ENCODE measurements at places on chromosomes 4 and X.

GRCh38 chr4:86511590-86511989 lies 82.5 kb upstream of the PTPN13 start:
- DNase-seq: no peak

DNA sequence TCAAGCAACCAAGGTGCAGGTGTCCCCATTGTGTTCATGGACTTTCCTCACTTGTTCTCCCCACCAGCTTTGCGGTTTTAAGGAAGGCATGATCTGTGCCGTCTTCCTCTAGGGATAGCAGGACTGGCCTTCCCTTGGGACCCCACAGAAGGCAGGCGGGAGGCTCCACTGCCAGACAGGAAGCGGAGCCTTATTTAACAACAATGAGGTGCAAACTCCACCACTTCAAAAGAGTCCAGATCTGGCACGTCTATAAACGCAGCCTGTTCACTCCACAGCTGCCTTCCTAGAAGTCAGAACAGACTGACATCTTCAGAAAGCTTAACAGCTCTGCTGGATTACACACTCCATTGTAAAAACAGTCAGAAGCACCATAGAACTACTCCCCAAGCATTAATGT lies 1.7 kb upstream of the GPR143 start:
- no peak for DNase-seq

DNA sequence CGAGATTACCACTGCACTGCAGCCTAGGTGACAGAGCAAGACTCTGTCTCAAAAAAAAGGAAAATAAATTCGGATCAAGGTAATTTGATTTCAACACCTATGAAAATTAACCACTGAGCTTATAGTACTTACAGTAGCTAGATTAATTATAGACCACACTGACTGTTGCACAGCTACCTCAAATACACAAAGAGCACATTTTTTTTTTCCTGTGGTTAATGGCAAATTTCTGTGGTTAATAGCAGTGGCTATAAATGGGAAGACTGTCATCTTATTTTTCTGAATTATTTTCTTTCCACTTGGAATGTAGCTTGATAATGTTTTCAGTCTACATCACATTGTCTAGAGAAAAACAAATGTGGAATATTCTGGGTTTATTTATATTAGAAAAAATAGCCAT lies 1661.6 kb upstream of the PCDH7 start:
- no peak for DNase-seq

- DNase-seq: no peak
Measured at GRCh38 chr4:20532116-20532790, 168.0 kb upstream of the PACRGL start.

DNA sequence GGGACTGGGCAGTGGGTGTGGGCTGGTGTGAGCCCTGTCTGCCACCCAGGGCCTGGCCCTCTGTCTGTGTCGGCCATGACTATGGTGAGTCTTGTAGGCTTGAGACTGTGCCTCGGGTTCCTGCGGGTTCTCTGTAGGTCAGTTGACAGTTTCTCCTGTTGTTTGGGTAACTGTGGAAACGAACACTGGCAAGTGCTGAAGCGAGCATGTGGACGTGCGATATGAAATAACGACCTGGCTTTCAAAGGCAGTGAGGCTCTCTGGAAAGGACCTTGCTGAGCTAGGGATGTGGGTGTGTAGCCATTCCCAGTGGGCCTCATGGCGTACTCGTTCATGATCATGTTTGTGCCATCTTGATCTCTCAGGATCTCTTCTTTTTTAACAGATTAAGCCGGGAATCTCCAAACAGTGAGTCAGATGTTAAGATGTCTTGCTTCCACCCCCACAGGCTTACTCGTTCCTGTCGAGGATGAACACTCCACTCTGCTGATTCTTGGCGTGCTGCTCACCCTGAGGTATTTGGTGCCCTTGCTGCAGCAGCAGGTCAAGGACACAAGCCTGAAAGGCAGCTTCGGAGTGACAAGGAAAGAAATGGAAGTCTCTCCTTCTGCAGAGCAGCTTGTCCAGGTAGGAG lies 41.3 kb downstream of the HTT start:
- DNase-seq: no peak

- DNase-seq: no peak
Measured at GRCh38 chr4:82810176-82810575, 11.6 kb upstream of the SCD5 start.

- DNase-seq: no peak
Measured at GRCh38 chrX:9311421-9312160, 153.3 kb upstream of the TBL1X start.

DNA sequence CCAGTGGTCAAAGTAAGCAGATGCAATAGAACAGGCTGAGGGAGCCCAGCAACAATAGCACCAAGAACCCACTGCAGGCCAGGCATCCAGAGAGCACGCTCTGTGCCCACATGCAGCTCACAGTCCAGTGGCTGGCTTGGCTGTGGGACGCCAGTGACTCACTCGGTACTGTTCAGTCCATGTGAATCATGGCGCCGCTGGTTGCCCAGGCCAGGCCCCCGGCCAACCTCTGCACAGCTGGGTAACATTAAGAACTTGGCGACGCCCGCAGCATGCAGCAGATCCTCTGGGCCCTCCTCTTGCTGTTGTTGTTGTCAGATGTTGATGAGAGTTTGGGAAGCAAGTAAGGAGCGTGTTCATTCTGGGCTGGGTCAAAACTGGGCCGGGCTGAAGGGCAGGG lies 60.5 kb downstream of the MSX1 start:
- DNase-seq: no peak

DNA sequence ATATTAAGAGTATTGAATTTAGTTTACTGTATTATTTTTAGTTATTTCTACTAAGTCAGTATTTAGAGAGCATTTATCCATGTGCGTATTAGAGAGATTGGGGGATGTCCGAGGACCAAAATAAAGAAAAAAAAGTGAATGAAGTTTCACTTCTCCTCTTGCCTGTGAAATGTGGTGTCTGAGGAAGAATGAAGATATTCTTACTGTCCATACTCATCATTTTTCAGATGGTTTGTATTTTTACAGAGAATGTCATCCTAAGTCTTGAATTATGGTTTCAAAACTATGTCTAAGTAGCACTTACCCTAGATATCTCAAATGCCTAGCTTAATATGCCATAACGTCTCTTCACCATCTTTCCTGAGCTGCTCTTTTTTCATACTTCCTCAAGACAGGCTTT lies 854.3 kb downstream of the C4orf33 start:
- DNase-seq: no peak

DNA sequence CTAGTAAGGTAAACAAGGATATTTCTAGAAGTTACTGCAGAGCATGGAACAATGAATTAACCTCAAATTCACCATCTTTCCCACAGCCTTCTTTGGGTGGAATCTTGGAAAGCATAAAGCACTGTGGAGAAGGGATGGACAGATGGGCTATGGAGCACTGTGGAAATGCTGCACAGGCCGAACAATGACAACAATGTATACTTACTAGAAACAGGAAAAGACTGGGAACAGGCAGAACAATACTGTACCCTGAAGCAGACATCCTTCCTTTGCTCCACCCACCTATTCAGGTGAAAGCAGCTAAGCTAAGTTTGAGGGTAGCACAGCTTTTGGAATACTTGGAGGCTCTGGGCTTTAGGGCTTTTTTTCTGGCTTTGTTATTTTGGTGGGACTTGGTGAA lies 250.6 kb upstream of the KLF8 start:
- no peak for DNase-seq

DNA sequence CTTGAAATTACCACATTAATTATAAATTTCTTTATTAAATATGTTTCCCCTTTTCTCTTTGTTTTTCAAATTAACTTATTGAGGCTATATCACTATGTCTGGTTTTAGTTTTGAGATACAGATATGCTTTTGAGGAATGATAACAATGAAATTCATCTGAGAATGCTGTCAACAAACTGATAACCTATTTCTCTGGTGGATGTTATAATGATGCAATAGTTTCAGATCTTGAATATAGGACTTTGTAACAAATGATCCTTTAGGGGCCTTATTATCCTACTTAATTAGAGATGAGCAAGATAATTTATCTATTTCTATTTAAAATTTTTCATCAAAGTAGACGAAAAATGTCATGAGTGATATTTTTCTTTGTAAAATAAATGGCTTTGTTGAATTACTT lies 123.7 kb downstream of the MAGEB17 start:
- DNase-seq: no peak

GRCh38 chr4:151719956-151720334 lies 40.9 kb downstream of the GATB start:
- no peak for DNase-seq

DNA sequence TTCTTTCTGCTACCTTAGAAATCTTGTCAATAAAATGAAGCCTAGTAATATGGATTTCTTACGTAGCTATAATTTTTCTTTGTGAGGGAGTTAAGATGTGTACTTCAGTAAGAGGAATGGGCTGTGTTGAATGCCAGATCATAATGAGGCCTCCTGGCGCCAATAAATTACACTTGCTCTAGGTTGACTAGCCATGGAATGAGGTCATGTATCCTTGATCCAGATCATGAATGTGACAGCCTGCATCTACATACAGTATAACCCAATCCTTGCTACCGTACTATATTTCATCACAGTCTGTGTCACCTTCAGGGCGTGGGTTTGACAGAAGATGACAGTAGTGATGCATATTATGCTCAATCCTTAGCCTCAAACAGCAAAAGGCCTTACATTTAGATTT lies 36.2 kb downstream of the NHS start:
- no peak for DNase-seq

DNA sequence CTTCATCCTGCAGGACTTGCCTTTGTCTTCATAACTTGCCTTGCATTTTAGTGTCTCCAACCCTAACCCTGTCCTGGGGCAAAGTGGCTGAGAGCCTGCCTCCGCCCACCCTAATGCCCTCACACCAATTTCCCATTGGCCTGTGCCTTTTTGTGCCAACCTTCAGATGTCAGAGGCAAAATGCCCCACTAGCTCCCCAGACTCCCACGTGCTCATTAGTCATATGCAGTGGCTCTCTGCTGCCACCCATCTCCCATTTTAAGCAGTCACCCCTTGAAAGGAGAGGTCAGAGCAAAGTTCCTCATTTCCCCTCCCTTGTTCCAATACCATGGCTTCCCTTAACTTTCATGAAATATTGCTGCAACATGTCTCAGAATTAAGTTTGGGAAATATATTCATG lies 74.8 kb upstream of the PASD1 start:
- DNase-seq: no peak

GRCh38 chrX:76253432-76253831 lies 80.6 kb downstream of the PBDC1 start:
- DNase-seq: no peak

DNA sequence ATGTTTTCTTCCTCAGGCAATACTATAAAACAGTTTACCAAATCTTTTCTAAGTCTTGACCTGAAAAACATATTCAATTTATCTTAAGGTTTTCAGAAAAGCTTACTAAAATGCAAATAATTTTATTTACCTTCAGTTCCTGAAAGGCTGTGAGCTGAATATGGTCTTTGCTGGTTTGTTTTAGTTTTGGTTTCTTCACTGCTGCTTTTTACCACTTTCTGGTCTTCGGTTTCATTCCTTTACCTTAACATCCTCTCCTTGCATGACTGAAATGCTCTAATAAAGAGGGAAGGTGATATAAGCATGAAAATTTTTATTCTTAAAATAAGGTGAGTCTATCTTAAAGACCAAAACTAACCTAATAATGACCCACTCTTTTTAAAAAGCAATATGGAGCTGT lies 97.1 kb upstream of the NRK start:
- no peak for DNase-seq

- no peak for DNase-seq
Measured at GRCh38 chrX:153866302-153867019, 19.5 kb downstream of the L1CAM start.

- DNase-seq: no peak
Measured at GRCh38 chr4:177480795-177481194, 38.6 kb upstream of the AGA start.

DNA sequence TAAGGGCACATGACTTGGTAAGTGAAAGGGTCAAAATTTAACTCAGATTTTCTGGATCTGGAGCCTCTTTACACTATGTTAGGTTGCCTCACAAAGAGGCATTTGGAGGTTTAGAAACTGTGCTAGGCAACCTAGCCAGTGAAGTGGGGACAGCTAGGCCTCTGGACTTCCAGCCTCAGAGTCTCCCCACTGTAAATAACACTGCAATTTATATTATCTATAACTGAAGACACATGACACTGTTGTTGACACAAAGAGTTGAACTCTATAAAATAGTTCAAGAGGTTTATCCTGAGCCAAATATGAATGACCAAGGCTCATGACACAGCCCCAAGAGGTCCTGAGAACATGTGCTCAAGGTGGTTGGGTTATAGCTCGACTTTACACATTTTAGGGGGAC lies 74.9 kb upstream of the IQCM start:
- no peak for DNase-seq

- no peak for DNase-seq
Measured at GRCh38 chr4:187602339-187603092, 393.1 kb upstream of the ZFP42 start.

- no peak for DNase-seq
Measured at GRCh38 chrX:39327255-39327654, 526.0 kb downstream of the MID1IP1 start.

DNA sequence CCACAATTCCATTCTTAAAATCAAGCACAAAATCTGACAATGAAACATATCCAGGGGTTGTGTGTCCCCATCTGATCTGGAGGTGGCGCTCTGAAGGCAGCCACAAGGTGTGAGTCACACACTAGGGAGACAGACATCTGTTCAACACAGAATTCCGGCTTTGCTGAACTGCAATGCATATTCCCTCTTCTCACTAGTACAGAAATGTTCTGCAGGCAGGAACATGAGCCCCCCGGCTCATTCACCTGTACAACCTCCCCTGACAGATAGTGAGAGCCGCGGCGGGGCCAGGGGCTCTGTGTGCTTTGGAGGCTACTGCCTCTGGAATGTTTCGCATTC lies 41.9 kb downstream of the WDR1 start:
- DNase-seq: no peak

- no peak for DNase-seq
Measured at GRCh38 chr4:89285745-89286144, 21.9 kb downstream of the GPRIN3 start.

DNA sequence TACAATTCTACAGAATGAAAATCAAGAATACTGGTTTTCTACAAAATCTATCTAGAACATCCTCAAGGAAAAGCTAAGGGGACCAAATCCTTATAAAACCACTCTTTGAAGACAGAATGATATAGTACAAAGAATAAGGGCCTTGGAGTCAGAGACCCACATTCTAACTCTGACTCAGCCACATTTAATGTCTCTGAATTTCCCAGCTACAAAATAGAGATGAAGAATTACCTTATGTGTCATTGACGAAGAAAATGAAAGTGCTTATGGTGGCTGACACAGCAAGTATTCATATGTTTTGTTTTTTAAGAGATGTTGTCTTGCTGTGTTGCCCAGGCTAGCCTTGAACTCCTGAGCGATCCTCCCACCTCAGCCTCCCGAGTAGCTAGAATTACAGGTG lies 35.9 kb upstream of the CXorf38 start:
- no peak for DNase-seq

- DNase-seq: no peak
Measured at GRCh38 chr4:54378461-54378860, 149.4 kb downstream of the PDGFRA start.

- DNase-seq: no peak
Measured at GRCh38 chrX:1754077-1754476, 139.2 kb downstream of the ASMT start.

Data from amygdala (tissue), 56 donors.